ENCODE measurements at places on chromosomes 2 and 18.

DNA sequence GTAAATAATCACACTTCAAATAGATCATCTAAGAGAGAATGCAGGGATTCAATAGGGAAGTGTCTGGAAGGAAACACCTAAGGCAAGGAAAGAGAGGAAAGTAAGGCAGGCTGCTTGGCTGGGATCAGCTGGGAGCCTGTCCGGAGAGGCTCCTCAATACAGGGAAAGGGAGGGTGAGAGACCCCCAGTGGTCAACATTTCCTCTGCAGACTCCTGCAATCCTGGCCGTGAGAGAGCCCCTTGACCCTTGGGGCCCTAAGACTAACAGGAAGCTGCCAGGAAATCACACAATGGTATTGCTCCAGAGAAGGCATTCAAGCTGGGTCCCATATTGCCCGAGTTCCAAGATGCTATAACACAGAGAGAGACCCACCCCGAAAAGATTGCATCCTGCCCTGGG lies 549.4 kb downstream of the NYAP2 start:
- no peak for DNase-seq

DNA sequence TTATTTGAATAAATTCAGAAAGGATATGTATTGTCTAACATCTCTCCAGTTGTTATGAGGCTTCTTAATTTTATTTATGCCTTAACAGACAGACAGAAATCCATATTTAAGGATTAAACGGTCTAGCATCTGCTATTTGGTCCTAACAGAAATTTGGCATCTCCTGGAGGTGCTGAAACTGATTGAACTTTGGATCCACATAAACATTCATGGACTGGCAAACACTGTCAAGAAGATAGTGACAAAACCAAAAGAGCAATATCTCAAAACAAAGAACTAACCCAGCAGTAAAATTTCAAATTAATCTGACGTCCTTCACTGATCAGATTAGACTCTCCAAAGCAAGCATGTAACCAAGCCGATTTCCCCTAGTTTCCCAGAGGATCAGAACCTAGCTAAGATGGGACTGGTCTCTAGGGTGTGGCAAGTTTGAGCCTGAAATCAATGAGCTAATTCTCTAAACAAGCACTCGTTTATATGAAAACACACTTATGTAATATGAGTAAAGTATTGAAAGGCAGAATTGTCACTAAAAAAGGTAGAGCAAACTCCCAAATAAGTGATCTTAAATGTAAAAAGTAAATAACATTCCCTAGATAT lies 139.5 kb downstream of the NOL4 start:
- DNase-seq, result no peak

DNA sequence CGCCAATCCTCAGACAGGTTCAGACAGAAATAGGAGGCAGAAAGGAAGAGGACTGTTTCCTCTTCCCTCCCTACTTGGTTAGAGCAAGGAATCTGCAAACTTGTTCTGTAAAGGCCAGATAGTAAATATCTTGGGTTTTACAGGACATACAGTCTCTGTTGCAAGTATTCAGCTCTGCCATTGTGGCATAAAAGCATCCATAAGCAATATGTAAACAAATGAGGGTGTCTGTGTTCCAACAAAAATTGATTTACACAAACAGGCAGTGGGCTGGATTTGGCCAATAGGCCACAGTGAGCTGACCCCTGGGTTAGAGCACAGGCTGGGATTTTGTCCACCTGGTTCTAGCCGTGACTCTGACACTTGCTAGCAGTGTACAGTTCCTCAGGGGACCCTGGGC lies 89.4 kb downstream of the NRP2 start:
- DNase-seq, result no peak

DNA sequence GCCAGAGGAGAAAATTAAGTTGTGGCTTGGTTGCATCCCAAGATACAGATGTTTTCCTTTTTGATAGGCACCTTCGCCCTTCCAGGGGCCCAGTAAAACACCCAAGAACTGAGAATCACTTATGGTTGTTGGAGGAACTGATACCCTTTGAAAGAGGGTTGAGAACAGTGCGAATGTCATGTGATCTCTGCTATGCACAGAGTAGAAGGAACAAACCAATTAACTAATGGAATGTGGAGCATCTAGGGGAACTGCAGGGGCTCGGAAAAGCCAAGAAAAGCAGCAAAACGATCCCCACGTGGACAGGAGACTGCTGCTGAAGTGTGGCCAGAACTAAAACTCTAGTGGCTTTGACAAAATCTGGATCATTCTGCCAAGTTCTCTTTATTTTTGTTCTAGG lies 58.8 kb downstream of the APOB start:
- DNase-seq, result no peak

- DNase-seq, result no peak
Observed at GRCh38 chr2:187403568-187404260, 44.3 kb downstream of the CALCRL start.

DNA sequence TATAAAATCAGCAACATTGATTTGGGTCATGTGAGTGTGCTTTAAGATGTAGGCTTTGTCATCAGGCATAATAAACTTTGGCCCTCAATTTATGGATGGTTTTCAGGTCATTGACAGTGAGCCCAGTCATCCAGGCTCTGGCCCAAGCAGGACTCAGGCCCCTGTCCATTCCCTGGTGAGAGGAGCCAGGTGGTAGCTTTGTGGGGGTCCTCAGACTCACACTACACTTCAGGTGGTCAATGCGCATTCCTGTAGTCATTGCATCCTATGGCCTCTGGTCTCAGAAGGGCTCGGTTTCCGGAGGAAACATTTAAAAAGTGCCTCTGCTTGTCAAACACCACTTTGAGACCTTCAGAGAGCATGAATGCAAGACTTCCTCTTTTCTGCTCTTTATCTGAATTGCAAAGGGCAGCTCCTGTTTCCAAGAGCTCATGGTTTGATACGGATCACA lies 20.2 kb downstream of the LGALSL start:
- DNase-seq, result no peak

DNA sequence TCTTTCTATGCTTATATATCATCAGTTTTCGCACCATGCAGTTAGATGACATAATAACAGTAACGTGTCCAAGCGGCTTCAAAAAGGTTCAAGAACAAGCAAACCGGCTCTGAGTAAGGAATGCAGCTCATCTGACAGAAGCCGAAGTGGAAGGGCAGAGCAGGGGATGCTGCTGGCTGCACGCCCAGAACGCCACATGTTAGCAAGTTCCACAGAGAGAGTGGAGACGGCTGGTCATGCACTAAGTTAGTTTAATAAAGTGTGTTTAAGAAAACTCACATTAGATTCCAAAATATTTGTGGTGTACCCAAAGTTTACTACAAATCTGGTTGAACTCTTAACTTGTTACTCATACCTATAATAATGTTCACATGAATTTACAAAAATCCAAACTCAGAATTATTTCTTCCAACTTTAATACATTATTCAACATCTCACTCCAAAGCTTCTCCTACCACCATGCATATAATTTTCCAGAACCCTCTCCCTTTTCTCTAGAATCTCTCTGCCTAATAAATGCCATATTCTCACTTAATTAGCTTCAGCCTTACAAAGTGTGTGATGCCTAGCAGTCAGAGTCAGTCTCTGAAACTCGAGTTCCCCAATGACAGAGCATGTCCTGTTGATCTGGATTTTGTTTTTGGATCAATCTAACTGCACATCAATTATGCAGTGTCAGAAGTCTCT lies 170.0 kb downstream of the DNAH7 start:
- DNase-seq, result no peak

DNA sequence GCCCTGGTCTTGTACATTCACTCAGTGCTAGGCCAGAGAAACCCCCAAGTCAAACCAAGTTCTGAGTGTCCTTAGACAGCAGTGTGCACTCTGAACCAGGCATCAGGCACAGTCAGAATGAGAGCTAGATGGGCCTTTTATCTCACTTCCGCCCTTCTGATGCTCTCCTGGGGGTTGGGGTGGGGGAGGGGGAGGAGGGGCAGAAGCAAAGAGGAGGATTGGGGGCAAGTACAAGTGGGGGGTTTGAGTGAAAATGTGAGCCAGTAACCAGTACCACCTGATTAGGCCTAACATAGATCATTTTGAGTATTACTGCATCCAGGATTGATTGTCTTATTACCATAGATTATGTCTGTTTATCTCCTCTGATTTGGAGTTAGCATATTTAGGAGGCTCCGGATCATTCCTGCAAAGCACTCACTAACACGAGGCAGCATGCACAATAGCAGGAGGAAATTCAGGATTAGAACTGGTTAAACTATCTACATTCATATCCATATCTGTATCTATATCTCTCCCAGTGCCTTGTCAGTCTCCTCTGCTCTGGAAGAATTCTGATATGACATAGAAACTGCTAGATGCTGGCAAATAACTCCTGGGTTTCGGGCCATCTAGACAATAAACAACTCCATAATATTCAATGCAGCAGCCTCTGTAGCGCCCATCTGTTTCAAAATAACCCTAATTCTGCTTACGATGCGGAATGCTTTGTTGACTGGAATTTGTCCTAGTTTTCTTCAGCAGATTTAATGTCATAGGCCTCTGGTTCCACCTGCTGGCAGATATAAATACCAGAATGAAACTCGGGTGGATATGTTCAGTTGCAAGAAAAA lies 149.1 kb downstream of the RHBDD1 start:
- no peak for DNase-seq

- no peak for DNase-seq
Observed at GRCh38 chr2:47782381-47782670, 619 bp upstream of the MSH6 start.

GRCh38 chr2:141142025-141142424 lies 988.8 kb downstream of the LRP1B start:
- no peak for DNase-seq

DNA sequence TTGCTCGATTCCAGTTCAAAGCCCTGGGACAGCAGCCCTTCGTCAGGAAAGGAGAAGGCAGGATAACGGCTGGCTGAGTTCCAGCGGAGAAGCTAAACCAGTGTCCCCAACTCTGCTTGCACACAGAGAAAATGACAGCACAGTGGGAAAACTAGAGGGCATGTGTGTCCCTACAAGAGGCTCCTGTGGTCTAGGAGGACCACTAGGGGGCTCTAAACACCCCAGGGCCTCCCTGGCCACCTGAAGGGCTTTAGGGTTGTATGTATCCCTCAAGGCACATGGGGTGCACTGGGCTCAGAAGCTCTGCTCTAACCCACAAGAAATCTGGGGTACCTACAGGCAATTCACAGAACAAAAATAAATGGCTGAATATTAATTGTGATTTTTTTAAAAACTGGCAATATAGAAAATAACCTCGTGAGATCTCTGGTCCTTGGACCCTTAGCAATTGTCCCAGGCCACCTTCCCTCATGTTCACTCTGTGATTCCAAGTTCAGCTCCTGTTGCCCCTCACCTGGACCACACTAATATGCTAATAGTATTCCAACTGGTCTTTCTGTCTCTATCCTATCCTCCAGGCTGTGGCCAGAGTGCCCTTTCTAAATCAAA lies 17.5 kb downstream of the STAT1 start:
- no peak for DNase-seq

GRCh38 chr2:7835693-7836680 lies 845.9 kb upstream of the ID2 start:
- DNase-seq, result no peak

Data from stimulated activated CD8-positive, alpha-beta memory T cell treated with anti-CD3 and anti-CD28 coated beads, Interleukin-15, amount 100 ng/mL, for 24 hours (primary cell).